ENCODE measurements at places on chromosomes 1 and 21.

GRCh38 chr1:220001095-220001501, 45.2 kb downstream of the EPRS1 start:
- DNase-seq = no peak

DNA sequence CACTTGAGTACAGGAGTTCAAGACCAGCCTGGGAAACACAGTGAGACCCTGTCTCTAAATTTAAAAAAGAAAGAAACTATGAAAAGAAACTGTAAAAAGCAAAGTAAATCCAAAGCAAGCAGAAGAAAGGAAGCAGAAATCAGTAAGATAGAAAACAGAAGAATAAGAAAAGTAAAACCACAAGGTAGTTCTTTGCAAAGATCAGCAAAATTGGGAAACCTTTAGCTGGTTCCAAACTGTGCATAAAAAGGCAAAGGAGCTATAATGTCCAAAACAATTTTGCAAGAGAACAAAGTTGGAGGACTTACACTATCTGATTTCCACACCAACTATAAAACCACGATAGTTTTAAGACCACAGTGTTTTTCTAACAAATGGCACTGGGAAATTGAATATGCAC, 218.8 kb downstream of the RPS6KC1 start:
- no peak for DNase-seq

DNA sequence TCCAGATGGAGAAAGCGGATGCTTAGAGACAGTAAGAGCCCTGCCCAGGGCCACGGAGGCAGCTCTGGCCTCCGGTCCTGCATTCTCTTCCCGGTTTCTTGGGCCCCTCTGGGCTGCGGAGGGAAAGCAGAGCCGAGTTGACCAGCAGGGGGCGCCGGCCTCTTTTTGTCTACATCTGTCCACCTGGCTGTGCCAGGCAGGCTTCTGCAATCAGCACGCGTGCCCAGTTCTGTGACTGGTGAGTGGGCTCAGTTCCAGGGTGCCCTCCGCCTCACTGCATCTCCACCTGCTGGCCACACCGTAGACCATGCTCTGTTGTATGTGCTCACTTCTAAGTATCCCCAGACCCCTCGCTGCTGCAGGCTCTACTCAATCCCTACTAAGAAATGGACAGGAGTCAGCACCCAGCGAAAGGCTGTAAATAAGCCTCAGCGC, 6.7 kb upstream of the HUNK start:
- DNase-seq = no peak

- DNase-seq = no peak
These were observed 19.3 kb downstream of the RSBN1 start for GRCh38 chr1:113792986-113793385.

DNA sequence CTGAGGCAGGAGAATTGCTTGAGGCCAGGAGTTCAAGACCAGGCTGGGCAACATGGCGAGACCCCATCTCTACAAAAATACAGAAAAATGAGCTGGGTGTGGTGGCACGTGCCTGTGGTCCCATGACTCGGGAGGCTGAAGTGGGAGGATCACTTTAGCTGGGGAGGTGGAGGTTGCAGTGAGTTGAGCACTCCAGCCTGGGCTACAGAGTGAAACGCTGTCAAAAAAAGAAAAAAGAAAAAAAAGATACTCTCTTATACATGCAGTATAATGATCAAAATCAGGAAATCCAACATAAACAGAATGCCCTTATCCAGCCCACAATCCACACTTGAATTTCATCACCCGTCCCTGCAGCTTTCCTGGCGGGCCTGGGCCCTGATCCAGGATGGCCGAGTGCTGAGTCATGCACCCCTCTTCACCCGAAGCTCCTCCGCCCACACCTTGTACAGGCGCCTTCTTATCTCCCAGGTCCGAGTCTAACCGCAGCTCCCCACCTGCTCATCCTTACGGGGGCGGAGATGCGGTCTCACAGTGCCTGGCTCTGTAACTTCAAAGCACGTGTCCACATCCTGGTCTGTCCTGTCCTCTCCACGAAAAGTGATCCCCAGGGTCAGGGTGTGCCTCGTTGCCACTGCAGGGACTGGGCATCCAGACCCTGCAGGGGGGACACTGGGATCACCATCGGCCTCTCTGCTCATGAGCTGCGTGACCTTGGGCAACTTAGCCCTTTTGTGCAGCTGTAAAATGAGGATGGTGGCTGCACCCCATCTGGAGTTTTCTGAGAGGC, 120.2 kb upstream of the SLC45A1 start:
- peak; percentile 59 for DNase-seq

- DNase-seq = no peak
These were observed 94.7 kb downstream of the DMRTB1 start for GRCh38 chr1:53553734-53554509.

DNA sequence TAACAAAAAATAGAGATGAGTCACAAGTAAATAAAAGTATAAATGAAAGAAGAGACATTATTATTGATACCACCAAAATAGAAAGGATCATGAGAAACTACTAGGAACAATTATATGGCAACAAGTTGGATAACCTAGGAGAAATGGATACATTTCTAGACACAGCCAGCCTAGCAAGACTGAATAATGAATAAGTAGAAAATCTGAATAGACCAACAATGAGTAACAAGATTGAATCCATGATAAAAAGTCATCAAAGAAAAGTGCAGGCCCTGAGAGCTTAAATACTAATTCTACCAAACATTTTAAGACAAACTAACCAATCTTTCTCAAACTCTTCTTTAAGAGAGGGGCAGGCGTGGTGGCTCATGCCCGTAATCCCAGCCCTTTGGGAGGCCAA, 538.6 kb upstream of the PBX1 start:
- DNase-seq = no peak

- no peak for DNase-seq
These were observed 257.1 kb downstream of the BRINP2 start for GRCh38 chr1:177427811-177428210.

DNA sequence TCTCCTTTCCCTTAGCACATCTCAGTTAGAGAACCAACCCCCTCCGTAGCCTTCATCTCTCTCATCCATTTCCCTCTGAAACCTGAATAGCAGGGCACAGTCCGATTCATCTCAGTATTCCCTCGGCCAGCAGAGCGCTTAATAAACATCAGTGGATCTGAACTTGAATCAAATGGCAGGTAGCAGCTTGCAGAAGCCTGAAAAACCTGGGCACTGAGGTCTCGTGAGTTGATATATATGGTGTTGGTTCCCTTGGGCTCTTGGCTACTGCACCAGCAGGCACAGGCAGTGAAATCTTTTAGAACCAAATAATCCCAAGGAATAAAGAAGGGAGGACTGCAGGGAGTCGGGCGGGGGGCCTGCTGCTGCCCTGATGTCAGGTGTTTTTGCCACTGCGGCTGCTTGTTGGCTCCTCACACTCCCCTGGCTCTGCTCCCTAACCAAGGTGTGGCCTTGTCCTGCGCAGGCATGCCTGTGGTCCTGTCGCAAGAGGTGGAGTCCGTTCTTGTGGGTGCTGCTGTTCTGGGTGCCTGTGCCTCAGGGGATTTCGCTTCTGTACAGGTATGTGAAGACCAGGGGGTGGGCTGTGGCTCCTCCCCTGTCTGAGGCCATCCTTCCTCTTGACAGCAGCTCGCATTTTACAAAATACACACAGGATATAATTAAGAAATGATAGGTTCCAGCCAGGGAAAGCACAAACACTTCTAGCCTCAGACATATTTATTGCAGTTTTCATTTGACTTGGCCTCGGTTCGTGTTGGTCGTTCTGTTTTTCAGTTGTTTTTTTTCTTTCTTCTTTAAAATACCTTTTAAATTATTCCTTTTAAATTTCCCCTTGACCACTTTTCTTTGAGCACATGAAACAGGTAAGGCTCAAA, 140.9 kb upstream of the HOOK1 start:
- DNase-seq = no peak

GRCh38 chr1:180267761-180268555, 37.9 kb downstream of the LHX4 start:
- DNase-seq = no peak

- DNase-seq = no peak
These were observed 3.0 kb upstream of the MDM4 start for GRCh38 chr1:204513117-204513716.

GRCh38 chr1:184974837-184975115, 468 bp upstream of the NIBAN1 start:
- no peak for DNase-seq

- no peak for DNase-seq
These were observed 292.8 kb upstream of the B3GALT2 start for GRCh38 chr1:193479187-193479586.

DNA sequence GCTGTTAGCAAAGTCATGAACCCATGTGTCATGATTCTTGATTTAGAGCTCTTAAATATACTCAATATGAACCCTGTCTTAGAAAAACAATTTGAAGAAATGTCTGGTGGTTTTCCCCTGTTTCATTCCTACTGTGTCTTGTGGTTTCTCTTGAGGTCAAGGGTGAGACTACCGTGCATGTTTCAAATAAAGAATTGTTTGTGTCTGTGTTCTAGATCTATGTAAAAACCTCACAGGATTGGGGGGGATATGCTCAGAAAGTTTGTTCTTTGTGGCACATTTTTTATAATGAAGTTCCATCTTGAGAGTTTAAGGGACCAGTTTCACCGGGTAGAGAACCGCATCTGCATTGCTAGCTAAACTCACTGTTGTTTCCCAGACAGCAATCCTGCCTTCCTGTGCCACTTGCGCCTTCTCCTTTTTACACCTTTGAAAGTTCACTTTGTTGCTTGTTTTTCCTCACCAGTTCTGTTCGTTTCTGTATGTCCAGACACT, 30.9 kb upstream of the CACYBP start:
- DNase-seq = no peak

DNA sequence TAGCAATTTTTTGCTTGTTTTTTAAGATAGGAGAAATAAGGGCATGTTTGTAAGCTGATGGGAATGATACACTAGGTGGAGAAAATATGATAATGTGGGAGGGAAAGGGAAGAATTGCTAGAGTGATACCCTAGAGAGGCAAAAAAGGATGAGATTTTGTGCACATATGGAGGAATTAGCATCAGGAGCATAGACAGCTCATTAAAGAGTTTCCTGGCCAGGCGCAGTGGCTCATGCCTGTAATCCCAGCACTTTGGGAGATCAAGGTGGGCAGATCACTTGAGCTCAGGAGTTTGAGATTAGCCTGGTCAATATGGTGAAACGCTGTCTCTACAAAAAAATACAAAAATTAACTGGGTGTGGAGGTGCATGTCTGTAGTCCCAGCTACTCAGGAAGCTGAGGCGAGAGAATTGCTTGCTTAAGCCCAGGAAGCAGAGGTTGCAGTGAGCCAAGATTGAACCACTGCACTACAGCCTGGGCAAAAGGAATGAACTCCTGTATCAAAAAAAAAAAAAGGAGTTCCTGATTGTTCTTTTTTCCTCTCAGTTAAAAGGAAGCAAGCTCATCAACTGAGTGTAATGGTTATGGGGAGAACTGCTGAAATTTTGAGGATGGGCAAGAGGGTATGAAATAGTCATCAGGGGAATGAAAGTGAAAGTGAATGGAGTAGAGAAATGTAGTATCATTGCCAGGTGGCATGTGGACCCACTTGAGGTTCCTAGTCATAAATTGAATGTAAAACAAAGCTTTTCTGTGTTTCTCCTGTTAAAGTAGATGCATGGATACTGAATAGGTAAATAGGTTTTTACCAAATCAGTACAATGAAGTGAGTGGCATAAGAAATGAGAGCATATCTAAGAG, 35.5 kb downstream of the SH3GLB1 start:
- DNase-seq = no peak

DNA sequence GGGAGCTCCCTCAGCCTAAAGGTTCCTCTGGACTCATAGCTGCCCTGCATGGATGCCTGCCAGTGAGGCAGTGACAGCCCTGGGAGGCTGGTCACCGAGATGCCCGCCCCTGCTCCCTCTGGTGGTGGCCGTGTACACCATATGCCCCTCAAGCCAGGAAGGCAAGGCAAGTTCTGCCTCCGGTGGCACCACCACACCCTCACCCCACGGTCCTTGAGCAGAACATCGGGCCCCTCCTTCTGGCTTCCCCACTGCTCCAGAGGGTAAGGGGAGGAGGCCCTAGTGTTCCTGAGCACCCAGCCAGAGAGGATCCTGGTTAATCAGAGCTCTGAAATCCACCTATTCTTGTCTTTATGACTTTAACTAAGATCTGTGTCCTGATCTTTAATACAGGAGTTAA, 1.5 kb upstream of the S100A14 start:
- no peak for DNase-seq

DNA sequence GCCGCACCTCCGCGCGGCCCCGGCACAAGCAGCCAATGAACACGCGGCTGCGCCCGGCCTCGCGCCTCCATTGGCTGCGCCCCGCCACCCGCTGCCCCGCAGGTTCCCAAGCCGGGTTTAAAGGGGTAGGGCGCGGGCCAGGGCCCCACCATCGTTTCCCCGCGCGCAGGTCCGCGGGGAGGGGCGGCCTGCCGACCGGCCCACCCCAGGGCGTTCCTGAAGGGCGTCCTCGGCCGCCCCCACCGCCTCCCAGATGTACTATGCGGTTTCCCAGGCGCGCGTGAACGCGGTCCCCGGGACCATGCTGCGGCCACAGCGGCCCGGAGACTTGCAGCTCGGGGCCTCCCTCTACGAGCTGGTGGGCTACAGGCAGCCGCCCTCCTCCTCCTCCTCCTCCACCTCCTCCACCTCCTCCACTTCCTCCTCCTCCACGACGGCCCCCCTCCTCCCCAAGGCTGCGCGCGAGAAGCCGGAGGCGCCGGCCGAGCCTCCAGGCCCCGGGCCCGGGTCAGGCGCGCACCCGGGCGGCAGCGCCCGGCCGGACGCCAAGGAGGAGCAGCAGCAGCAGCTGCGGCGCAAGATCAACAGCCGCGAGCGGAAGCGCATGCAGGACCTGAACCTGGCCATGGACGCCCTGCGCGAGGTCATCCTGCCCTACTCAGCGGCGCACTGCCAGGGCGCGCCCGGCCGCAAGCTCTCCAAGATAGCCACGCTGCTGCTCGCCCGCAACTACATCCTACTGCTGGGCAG, at the start of gene OLIG1:
TSS of gene OLIG1 (plus strand) at position 148 of the 750 bp plus-strand sequence. CDS start at position 254, 106 bp downstream.
- DNase-seq = no peak

GRCh38 chr1:221089273-221089672, 210.0 kb downstream of the HLX start:
- DNase-seq = no peak

- DNase-seq = no peak
These were observed 10.1 kb upstream of the DISP3 start for GRCh38 chr1:11468878-11469277.

DNA sequence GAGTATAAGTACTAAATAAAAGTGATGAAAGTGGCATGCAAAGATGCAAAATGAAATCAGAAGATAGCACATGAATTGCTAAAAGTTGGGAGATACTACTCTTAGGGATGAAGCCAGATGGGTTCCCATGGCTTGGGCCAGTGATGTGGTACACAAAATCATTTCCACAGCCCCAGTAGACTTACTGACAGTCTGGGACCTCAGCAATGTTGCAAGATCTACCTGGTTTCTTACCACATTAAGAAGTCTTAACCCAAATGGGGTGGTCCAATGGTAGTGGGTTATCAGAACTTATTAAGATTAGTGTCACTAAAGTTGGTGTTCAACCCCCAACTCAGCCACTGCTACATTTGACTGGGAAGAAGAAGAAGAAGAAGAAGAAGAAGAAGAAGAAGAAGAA, 227.7 kb upstream of the IRF2BP2 start:
- DNase-seq = no peak

DNA sequence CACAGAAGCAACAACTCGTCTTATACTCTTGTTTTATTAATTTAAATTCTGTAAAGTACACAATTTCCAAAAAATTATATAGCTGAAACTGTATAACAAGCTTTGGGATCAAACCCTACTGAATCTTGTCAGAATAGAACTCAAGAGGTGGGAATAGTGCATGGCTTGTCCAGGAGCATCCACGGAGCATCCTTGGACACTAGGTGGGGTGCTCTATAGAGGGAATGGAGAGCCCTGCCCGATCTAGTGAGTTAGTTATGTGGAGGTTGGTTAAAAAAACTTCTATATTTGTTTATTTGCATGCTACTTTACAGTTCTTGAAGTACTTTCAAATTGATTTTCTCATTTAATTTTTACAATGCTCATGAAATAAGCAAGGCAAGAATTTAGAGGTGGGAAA, 28.3 kb downstream of the ROR1 start:
- DNase-seq = no peak
